ENCODE measurements at places on chromosomes 1 and 21.
A peak's percentile ranks its signal among the peaks of the same experiment; 100 is the strongest.

- DNase-seq: peak; percentile 87
These were observed 13.2 kb downstream of the ST7L start for GRCh38 chr1:112605633-112606327.

DNA sequence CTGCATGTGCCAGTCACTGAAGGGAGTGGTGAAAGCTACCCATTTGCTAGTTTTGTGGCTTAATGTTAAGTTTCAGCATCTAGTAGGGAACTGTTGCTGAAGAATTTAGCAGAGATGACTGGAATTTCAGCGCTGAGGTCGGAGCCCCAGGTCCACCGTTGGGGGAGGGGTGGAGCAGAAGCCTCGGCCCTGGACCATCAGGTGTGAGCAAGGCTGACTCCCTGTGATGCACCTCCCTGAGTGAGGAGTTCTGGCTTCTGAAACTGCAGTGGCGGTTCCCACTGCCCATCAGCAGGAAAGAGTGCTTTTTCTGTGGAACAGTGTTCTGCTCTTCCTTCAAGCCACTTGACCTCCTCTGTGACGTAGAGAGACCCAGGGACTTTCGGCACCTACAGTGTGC is 1.3 kb downstream of the NOS1AP start:
- DNase-seq: no peak

DNA sequence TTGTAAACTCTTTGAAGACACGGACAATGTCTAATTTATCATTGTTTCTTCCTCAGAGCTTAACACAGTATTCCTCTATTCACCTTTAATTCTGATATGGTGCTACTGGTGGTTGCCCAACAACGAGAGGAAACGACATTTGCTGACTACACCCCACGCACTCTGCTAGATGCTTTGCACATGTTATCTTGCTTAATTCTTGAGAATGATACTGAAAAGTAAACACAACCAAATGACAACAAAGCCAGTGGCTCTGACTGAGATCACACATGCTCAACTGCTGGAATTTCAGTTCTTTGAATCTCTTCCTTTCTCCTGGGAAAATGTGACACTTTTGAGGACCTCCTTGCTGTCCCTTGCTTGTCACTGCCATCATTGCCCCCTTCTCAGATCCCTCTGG is 37.2 kb upstream of the DDAH1 start:
- peak; percentile 18 for DNase-seq

- DNase-seq: no peak
These were observed 155.8 kb downstream of the TRIM33 start for GRCh38 chr1:114355240-114355639.

GRCh38 chr1:24201941-24202440 is 14.9 kb upstream of the IFNLR1 start:
- DNase-seq: peak; percentile 97

DNA sequence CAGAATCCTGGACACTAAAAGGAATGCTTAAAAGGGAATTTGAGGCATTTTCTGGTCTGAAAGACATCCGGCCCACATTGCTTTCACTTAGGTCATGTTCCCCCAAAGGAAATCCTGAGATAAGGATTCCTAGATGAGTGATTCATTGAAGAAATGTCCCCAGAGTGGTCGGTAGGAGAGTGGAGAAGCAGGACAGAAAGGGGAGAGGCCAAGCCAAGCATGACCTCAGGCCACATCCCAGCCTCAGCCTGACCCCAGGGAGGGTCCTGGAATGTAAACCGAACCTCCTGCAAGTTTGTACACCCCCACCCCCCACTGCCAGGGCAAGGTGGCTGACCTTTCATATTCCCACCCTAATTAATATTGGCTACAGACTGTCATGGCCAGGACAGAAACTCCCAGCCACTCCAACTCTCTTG is 16.6 kb downstream of the HIVEP3 start:
- peak; percentile 12 for DNase-seq

- no peak for DNase-seq
These were observed 14.6 kb downstream of the SIPA1L2 start for GRCh38 chr1:232615306-232615800.

DNA sequence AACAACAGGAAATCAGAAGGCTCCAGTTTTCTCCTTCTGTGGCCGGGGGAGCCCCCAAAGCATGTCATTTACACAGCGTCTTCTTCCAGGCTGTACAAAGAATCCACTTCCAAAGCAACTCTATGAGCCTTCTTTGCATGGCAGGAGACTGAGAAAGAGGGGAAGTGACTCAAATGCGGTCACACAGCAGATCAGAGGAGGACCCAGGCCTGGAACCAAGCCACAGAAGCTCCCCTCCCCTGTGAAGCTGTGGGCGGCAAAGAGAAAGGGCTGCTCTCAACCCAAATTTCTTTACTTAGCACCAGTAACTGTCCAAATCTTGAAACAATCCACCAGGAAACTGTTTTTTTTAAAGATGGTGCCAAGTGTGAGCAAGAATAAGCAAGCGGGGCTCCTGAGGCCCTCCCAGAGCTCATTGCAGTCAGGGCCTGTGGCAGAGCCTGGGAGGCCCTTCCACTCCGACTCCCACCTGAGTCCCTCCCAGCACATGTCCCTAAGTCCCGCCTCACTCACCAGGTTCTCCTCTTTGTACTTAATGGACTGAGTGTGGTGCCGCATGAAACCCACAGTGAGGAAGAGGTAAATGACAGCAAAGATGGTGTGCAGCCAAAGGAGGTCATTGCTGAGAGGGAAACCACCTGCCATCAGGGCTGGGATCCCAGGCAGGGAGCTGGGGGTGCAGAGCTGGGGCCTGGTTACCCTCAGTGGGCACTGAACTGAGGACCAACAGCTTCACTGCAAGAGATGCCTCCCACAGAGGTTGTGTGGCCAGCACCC is 15.9 kb downstream of the TMEM63A start:
- DNase-seq: peak; percentile 48

DNA sequence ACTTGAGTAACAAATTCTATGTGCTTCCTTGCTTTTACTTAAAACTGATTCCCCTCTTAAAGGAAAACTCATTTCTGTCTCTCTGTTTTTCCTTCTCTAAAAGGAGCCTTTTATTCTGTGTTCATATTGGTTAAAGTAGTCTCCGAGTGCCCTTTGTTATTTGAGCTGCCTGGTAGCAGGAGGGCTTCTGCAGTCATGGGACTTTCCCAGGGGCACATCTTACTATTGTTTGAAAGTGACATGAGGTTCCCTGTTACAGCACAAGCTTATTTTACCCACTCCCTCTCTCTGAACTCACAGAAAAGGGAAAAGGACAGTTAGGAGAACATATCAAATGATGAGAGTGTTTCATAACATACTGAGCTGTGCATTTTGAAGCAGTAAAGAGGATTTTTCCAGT is 58.1 kb upstream of the ANGPTL1 start:
- no peak for DNase-seq

DNA sequence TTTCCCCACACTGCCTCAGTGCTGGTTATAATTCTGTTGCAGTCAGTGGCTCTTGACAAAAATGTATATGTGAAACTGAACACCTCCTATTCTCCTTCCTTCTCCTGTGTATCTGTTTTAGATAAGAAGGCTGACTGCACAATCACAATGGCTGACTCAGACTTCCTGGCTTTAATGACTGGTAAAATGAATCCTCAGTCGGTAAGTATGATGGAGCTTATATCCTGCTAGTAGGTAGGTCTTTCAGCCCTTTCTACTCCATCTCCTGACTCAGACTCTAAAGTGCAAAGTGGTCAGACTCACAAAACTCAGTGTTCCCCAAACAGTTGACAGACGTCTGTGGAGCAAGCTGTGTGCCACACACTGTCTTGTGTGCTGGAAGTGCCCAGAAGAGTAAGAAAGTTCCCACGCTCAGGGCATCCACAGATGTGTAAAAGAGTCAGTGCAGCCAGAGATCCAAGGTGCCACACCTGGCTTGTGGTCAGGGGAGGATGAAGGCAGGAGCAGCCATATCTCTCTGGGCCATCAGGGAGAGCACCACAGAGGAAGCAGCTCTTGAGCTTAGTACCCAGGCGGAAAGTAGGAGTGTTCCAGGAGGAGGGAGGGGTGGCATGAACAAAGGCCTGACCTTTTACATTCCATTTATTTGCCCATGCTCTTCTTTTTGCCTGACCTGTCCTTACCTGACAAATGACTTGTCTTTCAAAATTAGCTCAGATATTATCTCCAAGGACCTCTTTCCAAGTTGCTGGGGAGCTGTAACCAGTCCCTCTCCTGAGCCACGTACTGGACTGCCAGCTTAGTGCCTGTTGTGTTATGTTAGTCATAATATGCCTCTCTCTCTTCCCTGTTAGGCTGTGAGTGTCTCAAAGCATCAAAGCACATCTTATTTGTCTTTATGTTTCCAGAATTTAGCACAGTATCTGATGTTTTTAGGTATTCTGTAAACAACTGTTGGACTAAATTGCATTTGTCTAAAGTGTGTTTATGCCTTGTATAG is 14.0 kb upstream of the PODN start:
- DNase-seq: peak; percentile 77

- DNase-seq: no peak
These were observed 50.1 kb downstream of the AK4 start for GRCh38 chr1:65198096-65198495.

DNA sequence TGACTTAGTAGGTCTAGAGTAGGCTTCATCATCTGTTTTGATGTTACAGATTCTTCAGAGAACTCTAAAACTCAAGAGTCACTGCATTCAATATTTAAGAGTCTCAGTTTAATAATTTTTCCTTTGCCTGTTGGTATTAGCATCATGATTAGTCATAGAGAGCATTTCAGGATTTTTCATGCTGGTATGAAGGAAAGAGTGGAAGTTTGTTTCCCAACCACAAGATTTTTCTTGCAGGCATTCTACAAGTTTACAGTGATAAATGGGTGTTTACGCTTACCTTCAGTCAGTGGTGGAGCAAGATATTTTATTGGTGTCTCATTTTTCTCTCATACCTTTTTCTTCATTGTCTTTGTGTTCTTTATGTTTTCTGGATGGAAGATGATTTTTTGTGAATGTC is 58.4 kb upstream of the MYOCOS start:
- peak; percentile 64 for DNase-seq

GRCh38 chr1:51549016-51549619 is 30.1 kb upstream of the EPS15 start:
- DNase-seq: no peak

GRCh38 chr1:37495875-37496274 is 18.7 kb downstream of the MEAF6 start:
- no peak for DNase-seq

GRCh38 chr1:246689409-246690008 is 34.7 kb upstream of the SCCPDH start:
- peak; percentile 80 for DNase-seq

GRCh38 chr1:151721788-151722510 is 627 bp downstream of the RIIAD1 start:
- DNase-seq: peak; percentile 25

DNA sequence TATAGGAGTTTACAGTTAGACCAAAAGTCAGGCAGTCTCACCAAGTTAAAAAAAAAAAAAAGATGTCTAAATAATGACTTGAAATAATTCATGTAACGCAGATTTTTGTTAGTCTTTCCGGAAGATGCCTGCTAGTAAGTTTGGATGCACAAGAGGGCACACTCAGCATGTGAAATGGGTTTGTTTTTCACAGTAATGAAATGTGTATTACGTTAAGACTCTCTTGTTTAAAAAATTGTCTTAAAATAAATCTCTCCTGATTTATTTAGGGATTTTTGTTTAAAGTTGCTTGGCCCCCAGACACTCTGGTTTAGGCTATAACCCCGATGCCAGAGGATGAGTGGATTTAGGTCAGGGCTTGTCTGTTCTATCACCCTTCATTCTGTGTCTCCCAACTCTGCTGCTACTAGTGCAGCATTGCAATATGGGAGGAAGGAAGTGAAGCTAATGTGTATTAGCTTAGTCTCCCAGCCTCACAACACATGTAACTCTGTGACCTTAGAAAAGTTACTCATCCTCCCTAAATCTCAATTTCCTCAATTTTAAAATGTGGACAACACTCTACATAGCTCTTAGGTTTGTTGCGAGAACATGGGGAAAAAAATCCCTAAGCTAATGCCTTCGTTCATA is 25.7 kb downstream of the CTH start:
- no peak for DNase-seq

DNA sequence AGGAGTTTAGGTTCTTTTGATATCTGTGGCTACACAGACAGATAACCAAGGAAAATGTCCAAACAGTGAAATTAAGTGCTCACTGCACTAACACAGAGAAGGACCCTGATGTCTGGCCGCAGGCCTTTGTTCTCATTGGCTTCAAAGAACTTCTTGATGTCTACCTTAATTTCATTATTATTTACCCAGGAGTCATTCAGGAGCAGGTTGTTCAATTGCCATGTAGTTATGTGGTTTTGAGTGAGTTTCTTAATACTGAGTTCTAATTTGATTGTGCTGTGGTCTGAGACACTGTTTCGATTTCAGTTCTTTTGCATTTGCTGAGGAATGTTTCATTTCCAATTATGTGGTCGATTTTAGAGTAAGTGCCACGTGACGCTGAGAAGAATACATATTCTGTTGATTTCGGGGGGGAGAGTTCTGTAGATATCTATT is 15.2 kb upstream of the LGALS8 start:
- DNase-seq: no peak

GRCh38 chr1:54012863-54013262 is 5.1 kb downstream of the LDLRAD1 start:
- DNase-seq: no peak
